D721Med (cell line): ENCODE measurements at places on chromosomes 5 and 9.

DNA sequence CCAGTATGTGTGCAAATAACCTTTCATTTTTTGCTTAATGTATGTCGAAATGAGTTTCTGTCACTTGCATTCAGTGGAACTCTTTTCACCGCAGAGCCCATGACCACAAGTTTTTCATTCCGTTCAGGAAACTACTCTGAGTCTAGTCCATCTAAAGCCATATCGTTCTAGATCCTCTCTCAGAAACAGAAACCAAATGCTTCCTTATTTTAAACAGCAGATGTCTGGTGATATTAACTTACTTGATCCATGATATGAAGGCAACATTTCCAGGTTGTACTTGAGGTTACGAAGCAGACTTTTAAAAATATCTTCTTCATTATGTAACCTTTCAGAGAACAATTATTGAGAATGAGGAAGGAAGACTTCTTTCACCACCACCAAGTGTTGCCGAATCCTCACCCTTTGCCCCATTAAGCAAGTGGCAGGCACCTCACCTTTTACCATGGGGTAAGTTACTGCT is 72.4 kb upstream of the GNAQ start:
- no peak for DNase-seq

DNA sequence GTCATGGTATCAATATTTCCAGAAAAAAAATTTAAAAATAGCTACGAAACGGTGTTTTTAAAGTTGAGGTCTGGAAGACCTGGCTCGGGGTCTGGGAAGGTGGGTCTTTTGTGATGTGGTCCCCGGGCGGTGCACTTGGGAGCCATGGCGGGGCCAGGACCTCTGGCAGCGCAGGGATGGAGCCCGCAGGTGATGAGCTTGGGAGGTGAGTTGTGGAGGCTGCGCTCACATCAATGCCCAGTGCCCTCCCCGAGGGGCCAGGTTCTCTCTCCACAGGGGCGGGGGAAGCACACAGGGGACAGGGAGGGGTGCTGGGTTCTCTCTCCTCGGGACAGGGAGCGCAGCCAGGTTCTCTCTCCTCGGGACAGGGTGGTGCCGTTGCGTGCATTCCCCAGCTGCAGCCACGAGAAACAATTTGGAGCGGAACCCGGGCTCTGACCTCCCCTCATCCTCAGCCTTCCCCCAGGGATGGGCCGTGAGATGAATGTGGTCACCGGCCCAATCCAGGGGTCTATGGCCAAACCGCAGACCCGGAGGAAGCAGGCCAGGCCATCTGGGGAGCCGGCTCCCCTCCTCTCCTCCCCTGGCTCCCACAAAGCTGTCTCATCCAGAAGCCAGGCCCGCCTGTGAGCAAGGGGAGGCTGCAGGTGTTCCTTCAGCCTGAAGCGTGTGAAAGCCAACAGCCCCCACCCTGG is 25.8 kb downstream of the DBH start:
- DNase-seq, result no peak

- DNase-seq, result no peak
These were observed 708 bp upstream of the CSNK1G3 start for GRCh38 chr5:123511290-123511647.

- no peak for DNase-seq
These were observed 683 bp downstream of the OSMR start for GRCh38 chr5:38846379-38847011.

DNA sequence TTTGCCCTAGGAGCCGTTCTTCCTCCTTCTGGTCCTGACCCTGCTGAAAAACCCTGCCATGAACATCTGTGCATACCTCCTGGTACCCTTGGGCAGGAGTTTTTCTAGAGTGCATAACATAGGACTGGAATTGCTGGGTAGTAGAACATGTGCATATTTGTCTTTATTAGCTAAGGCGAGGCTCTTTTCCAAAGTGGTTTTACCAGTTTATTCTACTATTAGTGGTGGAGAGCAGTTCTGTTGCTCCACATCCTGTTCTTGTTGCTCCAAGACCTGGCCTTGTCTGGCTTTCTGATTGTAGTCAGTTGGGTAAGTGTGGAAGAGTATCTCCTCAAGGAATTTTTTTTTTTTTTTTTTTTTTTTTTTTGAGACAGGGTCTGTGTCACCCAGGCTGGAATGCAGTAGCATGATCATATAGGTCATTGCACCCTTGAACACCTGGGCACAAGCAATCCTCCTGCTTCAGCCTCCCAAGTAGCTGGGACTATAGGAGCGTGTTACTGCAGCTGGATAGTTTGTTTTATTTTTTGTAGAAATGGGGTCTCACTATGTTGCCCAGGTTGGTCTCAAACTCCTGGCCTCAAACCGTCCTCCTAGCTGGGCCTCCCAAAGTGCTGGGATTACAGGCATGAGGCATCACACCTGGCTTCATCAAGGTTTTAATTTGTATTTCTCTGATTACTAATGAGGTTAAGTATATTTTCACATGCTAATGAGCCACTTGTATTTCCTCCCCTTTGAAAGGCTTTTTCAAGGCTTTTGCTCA is 85.2 kb downstream of the SPRY4 start:
- DNase-seq, result no peak

- DNase-seq, result no peak
These were observed 89.5 kb downstream of the TLE4 start for GRCh38 chr9:79661279-79661678.

GRCh38 chr5:179284751-179285631 is 60.3 kb downstream of the ADAMTS2 start:
- DNase-seq, result no peak

- DNase-seq, result no peak
These were observed 32.7 kb upstream of the ALDH1B1 start for GRCh38 chr9:38359689-38360385.

- DNase-seq, result no peak
These were observed 54.7 kb downstream of the NR2F1 start for GRCh38 chr5:93637697-93638096.

- no peak for DNase-seq
These were observed 11.1 kb downstream of the SMU1 start for GRCh38 chr9:33065157-33066076.

DNA sequence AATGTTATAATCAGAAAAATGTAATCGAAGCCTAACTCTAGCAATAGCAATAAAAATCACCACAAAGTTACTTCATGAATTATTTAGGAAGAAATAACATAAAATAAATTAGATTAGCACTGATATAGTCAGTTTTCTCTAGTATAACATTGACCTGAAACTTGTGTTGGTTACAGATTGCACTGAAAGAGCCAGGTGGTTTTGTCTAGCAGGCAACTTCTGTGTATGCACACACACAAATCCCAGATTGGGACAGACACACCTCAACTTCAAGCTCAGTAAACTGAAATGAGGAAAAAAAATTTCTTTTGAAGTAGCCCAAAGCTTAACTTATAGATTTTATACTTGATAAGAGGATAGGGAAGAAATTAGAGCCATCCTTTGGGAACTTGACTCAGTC is 129.3 kb downstream of the EFNA5 start:
- DNase-seq, result no peak

- no peak for DNase-seq
These were observed 225.1 kb downstream of the DCP2 start for GRCh38 chr5:113201715-113202114.

GRCh38 chr5:60178101-60178500 is 284.6 kb upstream of the PDE4D start:
- DNase-seq, result no peak

- DNase-seq, result no peak
These were observed 213.8 kb downstream of the GAPVD1 start for GRCh38 chr9:125475385-125475784.

GRCh38 chr5:111472096-111472495 is 40.2 kb downstream of the STARD4 start:
- DNase-seq, result no peak

DNA sequence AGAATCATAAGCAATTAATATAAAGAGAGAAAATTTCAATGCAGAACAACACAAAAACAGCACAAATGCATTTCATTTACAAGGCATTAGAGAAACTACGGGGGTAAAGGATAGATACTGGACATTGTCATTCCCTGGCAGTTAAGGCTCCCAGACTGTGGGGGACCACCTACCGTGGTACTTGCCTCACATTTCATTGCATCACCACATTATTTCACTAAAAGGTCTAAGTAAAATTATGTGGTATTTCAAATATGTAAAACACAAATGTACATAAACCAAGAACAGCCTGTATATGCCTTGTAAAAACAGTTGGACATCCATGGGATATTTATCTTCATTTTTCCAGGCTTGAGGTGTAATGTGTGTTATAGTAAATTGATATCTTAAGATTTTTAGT is 571.2 kb upstream of the ZNF462 start:
- no peak for DNase-seq

DNA sequence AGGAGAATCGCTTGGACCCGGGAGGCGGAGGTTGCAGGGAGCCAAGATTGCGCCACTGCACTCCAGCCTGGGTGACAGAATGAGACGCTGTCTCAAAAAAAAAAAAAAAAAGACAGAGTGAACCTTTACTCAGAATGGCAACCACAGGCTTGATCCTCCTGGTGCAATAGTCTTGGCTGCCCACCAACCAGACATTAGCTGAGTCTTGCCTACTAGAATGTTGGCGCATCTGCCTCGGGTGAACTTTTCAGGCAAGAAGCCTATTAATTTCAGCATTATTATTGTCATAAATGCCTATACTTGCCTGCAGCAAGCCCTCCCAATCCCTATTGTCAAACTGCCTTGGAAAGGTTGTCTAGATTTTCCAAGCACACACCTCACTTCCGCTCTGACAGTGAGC is 4.2 kb downstream of the SERINC5 start:
- no peak for DNase-seq

- no peak for DNase-seq
These were observed 223.0 kb downstream of the AUH start for GRCh38 chr9:91138760-91139159.

DNA sequence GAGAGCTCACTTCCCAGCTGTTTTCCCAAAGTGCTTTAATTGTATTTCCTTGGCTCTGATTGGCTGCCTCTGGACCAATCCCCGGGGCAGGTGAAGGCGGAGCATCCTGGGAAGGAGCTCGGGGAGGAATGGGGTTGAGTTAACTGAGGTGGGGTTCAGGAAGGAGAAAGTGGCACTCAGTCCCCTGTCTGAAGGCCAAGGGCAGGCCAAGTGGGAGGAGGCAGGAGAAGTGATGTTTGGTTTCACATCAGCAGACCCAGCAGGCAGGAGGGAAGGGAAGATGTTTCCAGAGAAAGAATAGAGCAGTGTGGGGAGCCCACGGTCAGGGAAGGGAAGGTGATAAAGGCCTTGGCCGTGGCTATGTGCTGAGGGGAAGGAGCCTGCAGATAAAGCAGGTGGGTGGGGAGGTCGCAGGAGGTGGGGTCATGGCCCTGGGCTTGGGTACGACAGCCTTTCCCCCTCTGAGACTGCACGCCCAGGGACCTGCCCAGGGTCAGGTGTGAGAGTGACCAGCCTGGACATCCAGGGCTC is 3.1 kb downstream of the TSPAN17 start:
- no peak for DNase-seq

- DNase-seq, result no peak
These were observed 11.9 kb downstream of the GBGT1 start for GRCh38 chr9:133151601-133152525.

GRCh38 chr5:149301744-149302380 is 30.2 kb downstream of the AFAP1L1 start:
- no peak for DNase-seq

DNA sequence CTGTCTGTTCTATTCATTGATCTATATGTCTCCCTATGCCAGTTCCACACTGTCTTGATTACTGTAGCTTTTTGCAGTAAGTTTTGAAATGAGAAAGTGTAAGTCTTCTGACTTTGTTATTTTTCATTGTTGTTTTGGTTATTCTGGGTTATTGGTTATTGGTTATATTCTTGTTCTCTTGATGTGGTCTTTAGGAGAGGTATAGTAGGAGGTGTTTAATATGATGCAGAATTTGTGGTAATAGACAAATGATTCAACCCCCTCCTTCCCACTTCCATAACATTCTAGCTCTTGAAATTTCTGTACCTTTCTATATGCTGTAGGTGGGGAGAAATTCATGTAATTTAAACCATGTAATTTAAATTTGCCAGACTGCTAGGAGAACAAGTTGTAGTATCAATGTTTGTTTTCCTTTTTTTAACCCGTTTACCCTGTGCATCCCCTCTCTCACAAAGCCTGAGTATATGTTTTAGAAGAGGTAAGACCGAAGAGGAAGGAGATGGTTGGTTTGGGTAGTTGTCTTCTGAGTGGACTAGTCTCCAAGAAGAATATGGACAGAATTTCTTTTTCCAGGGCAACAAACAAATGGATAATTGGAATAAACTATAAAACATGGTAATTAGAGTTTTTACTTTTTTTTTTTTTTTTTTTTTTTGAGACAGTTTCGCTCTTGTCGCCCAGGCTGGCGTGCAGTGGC is 19.2 kb downstream of the ANKHD1 start:
- DNase-seq, result no peak

DNA sequence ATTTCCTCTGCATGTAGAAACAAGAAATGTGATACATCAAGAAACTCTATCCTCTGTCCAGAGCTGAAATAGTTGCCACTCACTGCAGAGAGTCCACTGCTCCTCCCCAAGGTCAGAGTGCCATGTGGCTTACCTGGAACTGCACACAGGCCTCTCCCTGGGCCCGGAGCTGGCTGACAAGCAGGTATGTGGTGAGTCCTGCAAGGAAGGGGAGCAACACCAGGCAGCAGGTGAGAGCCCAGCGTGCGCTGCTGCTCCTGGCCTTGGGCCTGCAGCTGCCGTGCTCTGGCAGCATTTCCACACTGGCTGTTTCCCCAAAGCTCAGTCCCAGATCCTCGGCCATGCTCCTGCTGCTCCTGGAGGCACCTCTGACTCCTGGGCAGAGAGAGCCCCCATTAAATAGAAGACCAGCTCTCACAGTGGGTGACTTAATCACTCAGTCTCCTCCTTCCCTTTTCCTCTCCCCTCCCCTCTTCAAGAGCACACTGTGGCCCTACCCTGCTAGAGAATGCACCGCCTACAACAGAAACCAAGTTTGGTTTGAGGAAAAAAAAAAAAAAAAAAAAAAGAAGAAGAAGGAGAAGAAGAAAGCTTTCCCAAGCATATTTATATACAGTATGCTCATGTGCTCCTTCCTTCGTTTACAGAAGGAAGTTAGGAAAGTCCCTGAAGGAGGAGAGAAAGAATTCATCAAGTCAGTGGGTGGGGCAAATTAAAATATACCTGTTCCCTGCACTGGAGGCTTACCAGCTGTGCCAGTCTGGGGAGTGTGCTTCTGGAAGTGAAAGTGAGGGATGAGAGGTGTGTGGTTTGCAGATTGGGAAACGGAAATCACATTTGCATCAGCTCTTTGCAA is at the start of gene TNFSF15:
Gene TNFSF15, minus strand, starts transcription at position 370 of the 856 bp plus-strand sequence. Its CDS starts 27 bp downstream, at position 343.
- no peak for DNase-seq

DNA sequence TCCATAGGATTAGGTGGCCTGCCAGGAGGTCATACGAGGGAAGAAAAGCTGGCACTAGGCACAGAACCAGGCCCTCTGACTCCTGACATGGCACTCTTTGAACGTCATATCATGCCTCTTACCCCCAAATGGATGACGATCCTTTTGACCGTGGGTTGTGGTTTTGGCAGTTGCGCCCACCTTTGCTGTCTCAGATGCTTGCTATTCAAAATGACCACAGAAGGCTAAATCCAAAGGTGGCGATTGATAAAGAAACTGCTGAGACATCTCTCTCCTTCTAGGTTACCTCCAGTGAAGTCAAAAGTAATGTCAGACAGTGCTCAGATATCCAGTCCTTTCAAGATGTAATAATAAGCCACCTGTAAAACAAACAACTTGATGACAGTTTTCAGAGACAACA is 385.0 kb downstream of the EFNA5 start:
- DNase-seq, result no peak
